ENCODE measurements at places on chromosomes 6 and 20. TPM values are rescaled to one million over a fixed set of nuclear protein-coding genes. Genes with fewer than 3 reads are reported as not detected.

GRCh38 chr20:56433880-56434255 lies 21.8 kb downstream of the CASS4 start:
- DNase-seq, result peak; percentile 81

GRCh38 chr20:32436142-32436861 lies 78.2 kb downstream of the ASXL1 start:
- DNase-seq, result no peak

DNA sequence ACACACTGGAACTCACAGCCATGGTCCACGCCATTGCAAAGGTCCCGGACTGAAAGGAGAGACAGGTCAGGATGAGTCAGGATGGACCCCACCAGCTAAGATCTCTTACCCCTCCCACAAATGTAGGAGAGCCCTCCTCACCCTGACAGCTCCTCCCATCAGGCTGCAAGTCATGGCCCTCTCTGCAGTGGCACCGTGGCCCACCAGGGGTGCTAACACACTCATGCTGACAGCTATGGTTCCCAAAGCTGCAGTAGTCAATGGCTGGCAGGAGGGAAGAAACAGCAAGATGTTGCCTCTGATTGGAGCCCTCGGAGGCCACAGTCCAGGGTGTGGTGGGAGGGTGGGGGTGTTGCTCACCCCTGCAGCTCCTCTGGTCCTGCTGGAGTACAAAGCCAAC lies 5.7 kb upstream of the RBPJL start:
- DNase-seq, result peak; percentile 32

DNA sequence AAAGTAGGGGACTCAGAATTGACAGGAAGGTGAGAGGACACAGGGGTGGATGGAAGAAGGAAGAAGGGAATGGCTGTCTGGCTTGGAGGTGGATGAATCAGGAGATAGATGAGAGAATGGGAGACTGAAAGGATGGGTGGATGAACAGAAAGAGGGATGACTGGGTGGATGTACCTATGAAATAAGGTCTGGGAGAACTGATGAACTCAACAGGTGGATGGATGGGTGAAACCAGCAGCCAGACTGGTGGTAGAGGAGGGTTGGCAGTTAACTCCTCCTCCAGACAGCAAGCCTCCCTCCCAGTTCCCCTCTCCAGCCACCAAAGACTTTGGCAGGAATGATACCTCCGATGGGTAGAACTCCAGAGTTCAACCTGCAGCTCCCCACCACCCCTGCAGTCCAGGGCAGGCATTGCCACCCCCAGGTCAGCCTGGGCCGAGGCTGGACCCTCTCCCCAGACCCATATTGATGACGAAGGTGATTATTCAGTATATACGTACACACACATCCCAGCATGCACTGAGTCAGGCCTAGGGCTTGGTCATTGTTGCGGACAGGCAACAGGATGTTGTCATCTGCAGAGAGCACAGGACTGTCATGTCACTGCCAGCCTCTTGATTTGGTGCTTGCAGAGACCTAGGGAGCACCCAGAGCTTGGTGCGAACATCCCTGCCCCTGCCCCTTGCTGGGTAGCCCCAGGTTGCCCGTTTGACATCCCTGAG lies 2.0 kb downstream of the SUN5 start:
- no peak for DNase-seq

The FOXC1 gene
- total RNA-seq, result 17.8 TPM
